ENCODE measurements at places on chromosomes 5 and 9. TPM values are rescaled to one million over a fixed set of nuclear protein-coding genes. Genes with fewer than 3 reads are reported as not detected.

- DNase-seq, result no peak
Observed at GRCh38 chr5:464446-464842, 21.5 kb downstream of the EXOC3 start.

GRCh38 chr9:81737871-81738507 lies 48.6 kb upstream of the TLE1 start:
- DNase-seq, result no peak

GRCh38 chr5:59792983-59793585 lies 100.4 kb downstream of the PDE4D start:
- no peak for DNase-seq

DNA sequence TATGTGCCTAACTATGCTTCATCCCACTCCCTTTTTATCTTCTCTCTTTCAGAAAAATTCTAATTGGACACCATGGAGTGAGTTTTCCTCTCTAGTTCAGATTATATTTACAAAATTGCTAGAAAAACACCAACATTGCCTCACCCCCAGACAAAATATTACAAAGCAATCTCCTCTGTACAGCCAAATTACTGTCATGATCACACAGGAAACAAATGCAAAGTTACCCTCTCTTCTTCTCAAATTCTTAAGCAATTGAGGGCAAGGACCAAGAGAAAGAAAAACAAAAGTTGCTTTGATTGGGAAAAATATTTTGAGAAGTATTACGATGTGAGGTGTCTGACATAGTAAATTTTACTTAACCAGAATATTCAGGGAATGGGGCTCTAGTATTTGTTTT lies 30.8 kb upstream of the ABCA1 start:
- no peak for DNase-seq

SEMA5A gene
- 6.3 TPM for total RNA-seq

FOXD4L4 gene
- 0.19 TPM for total RNA-seq
